Stimulated activated CD4-positive, alpha-beta T cell treated with anti-CD3 and anti-CD28 coated beads, Interleukin-2, amount 100 ng/mL, for 24 hours (primary cell): ENCODE measurements at places on chromosomes 3 and 15.

DNA sequence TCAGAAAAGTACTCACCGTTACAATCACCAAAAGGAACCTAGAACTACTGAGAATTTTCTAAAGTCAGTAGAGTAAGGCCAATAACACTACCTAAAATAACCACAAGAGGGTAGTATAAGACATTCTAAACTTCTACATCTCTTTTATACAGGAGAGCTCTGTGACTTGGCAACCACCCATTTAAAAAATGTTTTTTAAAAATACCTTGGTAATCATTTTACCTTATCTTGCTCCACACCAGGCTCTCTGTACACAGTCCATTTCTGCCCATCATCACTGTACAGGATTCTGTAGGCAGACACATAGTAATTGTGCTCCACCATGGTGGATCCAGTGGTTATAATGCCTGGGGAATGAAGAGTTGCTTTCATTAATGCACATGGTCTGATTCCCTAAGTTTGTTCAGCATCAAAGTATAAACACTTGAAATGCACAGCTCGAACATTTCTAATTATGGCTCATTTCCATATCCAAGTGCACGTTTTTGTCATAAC, 54.5 kb downstream of the ST3GAL6 start:
- no peak for DNase-seq

DNA sequence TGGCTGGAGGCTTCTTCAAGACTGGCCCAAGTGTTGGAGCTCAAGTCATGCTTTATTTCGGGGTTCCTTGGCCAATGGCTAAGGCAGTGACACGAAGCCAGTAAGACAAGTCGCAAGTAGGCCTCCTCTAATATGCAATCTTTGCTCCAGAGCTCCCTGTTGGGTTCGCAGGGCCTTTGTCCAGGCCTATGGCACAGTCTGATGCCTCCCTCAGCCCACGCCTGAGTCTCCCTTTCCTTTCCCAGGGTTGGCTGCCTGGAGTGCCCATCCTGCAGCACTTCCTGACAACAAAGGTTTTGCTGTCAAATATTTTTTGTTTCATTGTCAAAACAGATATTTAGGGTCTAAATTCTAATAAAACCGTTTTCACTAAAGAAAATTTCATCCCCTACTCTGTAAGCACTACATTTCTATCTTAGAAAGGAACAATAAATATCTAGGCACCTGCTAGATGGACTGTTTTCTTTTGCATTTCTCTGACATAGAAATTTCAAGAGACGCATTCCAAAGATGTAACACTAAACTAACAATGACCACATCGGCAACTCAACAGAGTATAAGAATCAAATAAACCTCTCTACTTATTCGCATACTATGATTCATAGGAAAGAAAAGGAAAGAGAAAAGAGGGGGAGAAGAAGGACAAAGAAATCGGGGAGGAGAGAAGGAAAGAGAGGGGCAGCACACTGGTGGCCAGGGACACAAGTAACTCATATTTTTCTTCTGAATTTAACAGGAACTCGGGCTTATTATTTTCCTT, 393.1 kb upstream of the ATP11B start:
- no peak for DNase-seq

GRCh38 chr15:80835336-80835735, 56.2 kb downstream of the CEMIP start:
- no peak for DNase-seq

DNA sequence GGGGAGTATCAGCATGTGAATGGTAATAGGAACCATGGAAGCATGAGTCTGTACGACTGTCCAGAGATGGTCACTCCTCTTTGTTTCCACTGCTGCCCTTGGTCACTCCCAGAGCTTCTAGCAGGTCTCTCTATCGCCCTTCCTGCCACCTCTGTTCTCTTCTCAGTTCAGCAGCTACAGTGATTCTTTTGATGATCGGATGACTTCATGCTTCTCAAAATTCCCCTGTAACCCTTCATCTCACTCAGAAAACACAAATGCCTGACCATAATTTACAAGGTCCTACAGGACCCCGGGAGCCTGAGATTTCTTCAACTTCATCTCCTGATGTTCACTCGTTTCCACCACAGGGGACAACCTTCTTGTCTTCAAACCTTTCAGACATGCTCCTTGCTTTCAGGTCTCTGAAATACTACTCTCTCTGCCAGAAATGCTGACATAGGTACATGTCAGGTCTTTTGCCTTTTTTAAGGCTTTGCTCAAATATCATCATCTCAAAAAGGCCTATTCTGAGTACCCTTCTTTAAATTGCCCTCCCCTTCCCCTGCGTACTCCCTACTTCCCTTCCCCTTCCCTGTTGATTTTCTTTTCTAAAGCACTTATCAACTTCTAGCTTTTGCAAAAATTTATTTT, 42.1 kb upstream of the BHLHE40 start:
- no peak for DNase-seq

- no peak for DNase-seq
Observed at GRCh38 chr3:180782195-180782984, 103.1 kb upstream of the CCDC39 start.

GRCh38 chr3:101011136-101011535, 17.9 kb upstream of the ABI3BP start:
- DNase-seq = no peak

DNA sequence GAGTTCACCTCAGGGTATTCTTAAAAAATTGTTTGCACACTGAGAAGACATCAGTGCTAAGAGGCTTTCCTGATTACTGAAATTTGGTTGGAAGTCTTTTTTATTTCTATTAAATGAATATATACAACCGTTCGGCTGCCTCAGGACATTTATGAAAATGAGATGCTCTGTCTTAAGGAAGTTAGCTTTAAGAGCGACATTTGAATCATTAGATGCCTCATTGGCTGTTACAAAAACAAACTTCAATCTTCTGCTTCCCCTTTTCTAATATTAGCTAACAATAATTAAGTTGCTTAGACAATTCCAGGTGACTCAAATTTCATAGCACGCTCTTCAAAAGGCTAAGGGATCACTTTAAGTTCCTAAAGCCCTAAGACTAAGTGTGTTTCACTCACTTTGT, 673.7 kb downstream of the FHIT start:
- no peak for DNase-seq

DNA sequence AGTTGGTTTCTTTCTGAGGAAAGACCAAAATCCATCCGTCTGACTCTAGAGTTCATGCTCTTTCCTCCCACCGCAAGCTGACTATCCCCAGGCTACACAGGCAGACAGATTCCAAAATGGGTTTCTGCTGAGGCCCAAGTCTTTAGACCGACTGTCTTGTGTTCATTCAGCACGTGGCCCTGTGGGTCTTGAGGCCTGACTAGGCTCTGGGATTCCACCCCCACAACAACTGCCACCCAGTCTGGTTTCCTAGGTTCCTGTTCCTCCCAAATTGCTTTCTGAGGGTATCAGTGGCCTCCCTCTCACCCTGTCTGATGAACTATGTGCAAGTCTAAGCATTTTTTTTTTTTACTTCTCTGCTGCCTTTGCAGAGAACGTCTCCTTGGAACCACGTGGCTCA, 67.7 kb downstream of the CYP19A1 start:
- no peak for DNase-seq

- DNase-seq = no peak
Observed at GRCh38 chr3:141465221-141465620, 21.6 kb upstream of the RASA2 start.

DNA sequence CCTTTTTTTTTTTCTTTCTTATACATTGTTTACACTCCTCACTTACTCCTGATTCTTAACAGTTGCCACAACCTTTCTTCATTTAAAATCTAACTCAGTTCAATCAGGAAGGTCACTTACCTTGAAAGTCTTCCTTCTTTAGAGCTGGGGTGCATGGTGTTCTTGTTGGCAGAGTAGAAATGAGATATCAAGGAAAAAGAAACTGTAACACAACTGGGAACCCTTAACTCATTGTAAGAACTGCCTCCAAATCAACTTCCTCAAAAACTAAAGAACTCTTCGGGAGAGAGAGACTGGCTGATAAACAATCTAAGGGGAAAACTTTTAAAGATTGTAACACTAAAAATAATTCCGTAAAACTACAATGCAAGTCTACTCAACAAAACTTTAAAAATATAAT, 1.4 kb upstream of the APPL1 start:
- DNase-seq = no peak

- DNase-seq = no peak
Observed at GRCh38 chr3:10322352-10322710, 1.4 kb upstream of the SEC13 start.

GRCh38 chr3:33093847-33094246, 3.1 kb downstream of the GLB1 start:
- DNase-seq = no peak

- no peak for DNase-seq
Observed at GRCh38 chr3:113038328-113038727, 47.5 kb downstream of the GTPBP8 start.

- no peak for DNase-seq
Observed at GRCh38 chr3:113194823-113195401, 16.4 kb upstream of the BOC start.

- no peak for DNase-seq
Observed at GRCh38 chr3:188242436-188243123, 88.6 kb downstream of the LPP start.

GRCh38 chr3:172946061-172946460, 195.0 kb downstream of the SPATA16 start:
- no peak for DNase-seq

- no peak for DNase-seq
Observed at GRCh38 chr3:59563072-59563605, 513.3 kb upstream of the CFAP20DC start.

GRCh38 chr15:70339571-70340493, 242.1 kb upstream of the TLE3 start:
- DNase-seq = no peak

DNA sequence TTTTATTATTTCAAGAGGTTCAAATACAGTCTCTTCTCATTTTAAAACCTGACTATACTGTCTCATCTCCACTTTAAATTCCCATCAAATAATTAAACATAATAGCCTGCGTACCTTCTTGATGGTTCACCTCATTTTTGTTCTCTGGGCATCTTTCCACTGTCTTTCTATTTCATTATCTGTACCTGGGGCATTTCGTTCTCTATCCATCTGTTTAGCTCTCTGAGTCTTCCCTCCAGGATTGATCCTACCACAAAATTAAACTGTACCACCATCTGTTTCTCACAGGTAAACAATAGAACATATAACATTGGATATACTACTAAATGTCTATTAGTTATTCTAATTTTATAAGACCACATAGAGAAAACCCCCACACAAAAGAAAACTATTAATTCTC, 1331.4 kb downstream of the NSUN3 start:
- DNase-seq = no peak

GRCh38 chr15:26674467-26674866, 98.4 kb downstream of the GABRB3 start:
- DNase-seq = no peak

DNA sequence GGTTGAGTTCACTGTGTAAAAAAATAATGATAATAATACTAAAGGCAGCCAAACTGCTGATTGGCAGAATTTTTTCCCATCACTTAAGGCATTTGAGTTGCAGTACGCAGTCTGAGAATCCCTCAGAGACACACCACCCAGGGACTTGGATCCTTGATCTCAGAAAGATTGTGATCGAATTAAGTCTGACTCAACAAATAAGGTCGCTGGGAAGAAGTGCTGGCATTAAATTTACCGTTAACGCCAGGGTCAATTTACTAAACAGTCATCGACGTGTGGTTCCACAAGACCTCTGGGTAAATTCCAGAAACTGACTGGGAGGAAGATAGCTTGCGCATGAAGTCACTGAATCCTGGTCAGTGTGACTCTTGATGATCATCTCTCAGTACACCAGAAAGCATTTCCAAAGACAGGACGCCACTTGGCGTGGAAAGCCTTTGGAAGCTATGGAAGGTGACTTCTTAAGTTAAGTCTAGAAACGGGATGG, 48.3 kb upstream of the CGNL1 start:
- DNase-seq = no peak

- no peak for DNase-seq
Observed at GRCh38 chr3:24225385-24225950, 269.2 kb downstream of the THRB start.

- DNase-seq = no peak
Observed at GRCh38 chr3:108590460-108590859, 938 bp downstream of the DZIP3 start.

DNA sequence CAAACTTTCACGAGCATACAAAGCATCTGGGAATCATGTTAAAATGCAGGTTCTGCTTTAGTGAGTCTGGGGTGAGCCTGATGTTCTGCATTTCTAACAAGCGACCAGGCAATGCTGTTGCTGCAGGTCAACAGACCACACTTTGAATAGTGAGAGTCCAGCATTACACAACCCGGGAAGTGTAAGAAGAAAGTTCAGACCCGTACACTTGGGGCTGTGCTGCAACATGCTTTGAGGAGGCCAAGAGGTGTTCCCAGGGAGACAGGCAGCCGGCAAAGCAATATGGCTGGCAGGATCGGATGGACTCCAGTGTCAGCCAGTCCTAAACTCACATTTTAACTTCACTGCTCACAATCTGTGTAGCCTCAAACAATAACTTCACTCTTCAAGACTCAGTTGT, 134.2 kb downstream of the LIPC start:
- DNase-seq = no peak

DNA sequence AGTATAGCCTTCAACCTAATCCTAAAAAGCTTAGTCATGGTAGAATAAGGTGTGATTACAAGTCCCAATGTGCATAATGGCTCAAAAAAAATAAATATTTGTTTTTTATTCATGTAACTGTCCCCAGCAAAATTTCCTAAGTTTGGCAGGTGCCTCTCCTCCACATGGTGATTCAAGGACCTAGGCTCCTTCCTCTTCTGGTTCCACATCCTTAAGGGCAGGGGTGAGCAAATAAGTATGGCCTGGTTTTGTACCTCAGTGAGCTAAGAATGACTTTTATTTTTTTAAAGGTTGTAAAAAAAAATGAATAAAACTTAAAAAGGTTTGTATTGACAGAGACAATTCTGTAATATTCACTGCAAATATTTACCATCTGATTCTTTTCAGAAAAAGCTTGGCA, 343.5 kb upstream of the UBE2E2 start:
- no peak for DNase-seq

- peak; percentile 77 for DNase-seq
Observed at GRCh38 chr3:50324351-50325112, 2.0 kb upstream of the HYAL2 start.

- no peak for DNase-seq
Observed at GRCh38 chr15:56749982-56750381, 16.7 kb upstream of the ZNF280D start.

DNA sequence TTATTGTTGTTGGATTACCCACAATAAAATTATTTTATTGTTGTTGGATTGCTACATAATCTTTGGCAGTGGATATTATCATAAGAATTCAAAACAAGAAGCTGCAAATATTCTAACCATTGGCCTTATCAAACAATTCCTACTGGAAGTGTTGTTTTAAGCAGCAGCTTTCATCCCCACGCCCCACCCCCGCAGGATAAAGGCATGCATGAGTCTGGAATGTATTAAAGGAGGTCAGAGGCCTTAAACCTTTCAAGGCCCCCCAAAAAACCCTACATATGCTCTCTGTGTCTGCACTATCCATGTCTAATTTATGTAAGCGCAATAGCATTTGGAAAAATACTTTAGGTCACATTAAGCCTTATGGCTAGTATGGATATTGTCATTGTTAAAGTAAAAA, 23.1 kb downstream of the P3H2 start:
- DNase-seq = no peak

DNA sequence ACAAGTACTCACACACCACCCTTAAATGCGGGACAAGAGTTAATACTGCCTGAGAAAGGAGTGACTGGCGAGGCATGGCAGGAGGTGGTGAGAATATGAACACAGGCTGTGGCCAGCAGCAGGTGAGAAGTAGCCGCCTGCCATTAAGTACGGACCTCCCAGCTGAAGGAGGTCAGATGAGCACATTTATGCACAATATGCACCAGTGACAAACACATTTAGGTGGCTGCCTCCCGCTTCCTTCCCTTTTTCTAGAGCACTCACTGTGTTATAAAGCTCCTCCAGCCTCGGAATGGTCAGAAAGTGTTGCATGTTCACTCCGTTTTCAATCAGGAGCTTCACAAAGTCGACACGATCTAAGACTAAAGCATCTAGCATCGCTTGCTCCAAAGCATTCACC, 52.4 kb downstream of the TRPM1 start:
- no peak for DNase-seq
